ENCODE measurements at places on chromosomes 7 and 10.

GRCh38 chr7:65910237-65910636, 37.4 kb downstream of the VKORC1L1 start:
- DNase-seq = no peak

DNA sequence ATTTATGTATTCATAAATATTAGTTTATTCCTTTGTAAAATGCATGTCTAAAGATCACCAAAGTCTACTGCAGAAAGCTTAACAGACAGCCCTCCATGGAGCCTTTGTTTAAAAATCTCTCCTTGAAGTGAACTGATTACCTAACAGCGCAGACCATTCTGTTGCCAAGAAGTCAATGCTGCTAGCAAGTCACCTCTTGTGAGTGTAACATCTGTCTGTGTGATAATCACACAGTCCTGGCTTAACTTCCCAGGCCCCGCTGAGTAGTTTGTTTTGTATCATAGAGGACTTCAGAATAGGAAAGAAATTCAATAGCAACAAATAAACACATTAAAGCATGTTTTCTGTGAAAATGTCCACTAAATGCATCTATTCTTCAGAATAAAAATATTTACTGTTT, 435.3 kb upstream of the IGFBP3 start:
- DNase-seq = no peak

- DNase-seq = no peak
Observed at GRCh38 chr7:24709585-24710360, 47.5 kb downstream of the GSDME start.

- DNase-seq = no peak
Observed at GRCh38 chr7:32470871-32471270, 19.3 kb downstream of the LSM5 start.

Measured in CD8-positive, alpha-beta memory T cell (primary cell).